ENCODE measurements at places on chromosomes 5 and 9.

DNA sequence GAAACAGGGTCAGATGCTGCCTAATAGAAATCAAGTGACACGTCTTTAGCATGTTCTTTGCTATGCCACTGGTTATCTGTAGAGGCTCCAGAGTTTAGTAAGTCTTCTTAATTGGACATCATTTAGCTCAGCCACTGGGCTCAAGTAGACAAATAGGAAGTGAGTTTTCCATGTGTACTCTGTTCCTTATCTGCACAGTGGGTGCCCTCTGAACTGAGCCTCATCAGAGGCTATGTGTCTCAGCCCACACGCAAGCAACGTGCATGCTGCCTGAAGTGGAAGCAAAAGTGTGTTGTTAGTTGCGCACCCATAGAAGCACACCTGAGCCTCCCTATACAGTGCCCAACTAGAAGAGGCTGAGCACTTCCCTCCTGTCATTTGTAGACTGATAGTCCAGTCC lies 134.7 kb downstream of the SEMA5A start:
- DNase-seq, result no peak

- no peak for DNase-seq
Measured at GRCh38 chr5:167716126-167716775, 575.2 kb upstream of the WWC1 start.

DNA sequence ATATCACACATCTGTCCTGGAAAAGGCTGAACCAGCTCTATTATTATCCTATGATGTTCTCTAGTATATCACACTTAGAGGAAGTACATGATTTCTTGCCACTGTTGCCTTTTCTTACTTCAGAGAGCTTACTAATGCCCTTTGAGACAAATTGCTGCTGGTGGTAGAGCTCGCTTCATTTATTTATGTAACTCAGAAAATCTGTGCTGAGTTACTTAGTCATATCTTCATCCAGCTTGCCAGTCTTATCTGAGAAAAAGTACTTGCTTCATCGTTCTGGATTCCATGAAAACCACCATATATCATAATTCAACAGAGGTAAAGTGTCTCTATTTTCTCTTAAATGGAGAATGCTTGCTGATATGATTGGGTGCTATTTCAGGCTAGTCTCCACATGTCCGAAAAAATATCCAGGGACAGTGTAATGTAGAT lies 26.6 kb downstream of the PTPDC1 start:
- no peak for DNase-seq

GRCh38 chr5:37889612-37890317 lies 49.9 kb upstream of the GDNF start:
- DNase-seq, result peak; percentile 37

GRCh38 chr5:107670932-107671741 lies at the start of gene EFNA5:
TSS of gene EFNA5 (minus strand) at chr5:107670937.
- DNase-seq, result no peak

GRCh38 chr5:11047030-11047429 lies 286.0 kb upstream of the DAP start:
- DNase-seq, result no peak

GRCh38 chr9:18238254-18238653 lies 235.7 kb upstream of the ADAMTSL1 start:
- no peak for DNase-seq

DNA sequence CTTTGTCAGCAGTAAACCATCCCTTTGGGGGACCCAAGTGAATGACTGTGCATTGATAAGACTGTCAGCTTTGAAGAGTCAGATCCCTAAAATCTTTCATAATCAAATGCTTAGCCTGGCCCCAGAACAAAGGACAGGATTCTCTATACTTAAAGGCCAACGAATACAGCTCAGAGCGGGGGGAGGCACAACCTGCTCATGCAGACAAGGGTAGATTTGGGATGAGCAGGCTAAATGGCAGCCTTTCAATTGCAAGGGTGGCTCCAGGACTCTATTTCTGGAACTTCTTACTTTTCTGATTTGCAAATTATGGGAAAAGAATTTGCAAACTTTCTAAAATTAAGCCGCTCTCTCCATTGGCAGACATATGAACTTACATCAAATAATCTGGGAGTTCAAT lies 66.4 kb downstream of the ELL2 start:
- DNase-seq, result no peak

DNA sequence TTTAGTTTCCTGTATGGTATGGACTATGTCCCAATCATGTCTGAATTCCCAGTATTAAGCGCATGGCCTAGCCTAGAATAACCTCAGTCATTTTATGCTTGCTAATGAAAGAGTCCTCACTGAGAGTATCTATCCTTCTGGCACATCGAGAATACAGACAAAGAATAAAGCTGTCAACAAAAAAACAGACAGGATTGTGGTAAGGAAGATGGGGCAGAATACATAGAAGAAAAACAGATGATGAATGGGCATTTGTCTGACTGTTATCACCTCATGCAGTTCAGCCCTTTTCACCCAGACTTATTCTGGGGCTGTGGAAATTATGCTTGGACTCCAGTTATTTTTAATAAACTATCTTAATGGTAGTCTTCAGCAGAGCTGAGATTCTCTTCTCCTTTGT lies 363.8 kb upstream of the TNC start:
- no peak for DNase-seq

DNA sequence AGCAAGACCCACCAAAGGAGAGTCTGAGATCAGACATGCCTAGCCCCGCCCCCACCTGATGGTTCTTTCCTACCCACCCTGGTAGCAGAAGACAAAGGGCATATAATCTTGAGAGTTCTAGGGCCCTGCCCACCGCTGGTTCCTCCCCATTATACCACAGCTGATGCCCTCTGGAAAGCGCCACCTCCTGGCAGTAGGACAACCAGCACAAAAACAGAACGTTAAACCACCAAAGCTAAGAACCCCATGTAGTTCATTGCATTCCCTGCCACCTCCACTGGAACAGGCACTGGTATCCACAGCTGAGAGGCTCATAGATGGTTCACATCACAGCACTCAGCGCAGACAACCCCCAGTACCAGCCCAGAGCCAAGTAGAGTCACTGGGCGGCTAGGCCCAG lies 81.2 kb upstream of the TRPC7 start:
- DNase-seq, result no peak

DNA sequence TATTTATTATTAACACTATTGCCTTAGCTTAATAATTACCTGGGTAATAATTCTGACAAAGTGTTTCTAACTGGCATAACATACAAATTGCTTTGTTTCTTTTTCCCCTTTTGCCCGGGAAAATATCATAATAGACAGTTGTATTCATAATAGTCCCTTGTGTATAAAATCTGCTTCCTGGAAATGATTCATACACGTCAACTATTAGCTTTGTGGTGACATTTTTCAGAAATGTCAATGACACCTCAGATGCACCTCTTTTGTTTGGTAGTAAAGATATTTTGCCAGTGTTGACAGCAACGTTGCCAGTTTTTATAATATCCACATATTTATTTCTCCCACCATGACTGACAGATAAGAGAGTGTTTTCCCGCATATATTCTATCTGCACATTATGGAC lies 73.0 kb downstream of the RASEF start:
- no peak for DNase-seq

DNA sequence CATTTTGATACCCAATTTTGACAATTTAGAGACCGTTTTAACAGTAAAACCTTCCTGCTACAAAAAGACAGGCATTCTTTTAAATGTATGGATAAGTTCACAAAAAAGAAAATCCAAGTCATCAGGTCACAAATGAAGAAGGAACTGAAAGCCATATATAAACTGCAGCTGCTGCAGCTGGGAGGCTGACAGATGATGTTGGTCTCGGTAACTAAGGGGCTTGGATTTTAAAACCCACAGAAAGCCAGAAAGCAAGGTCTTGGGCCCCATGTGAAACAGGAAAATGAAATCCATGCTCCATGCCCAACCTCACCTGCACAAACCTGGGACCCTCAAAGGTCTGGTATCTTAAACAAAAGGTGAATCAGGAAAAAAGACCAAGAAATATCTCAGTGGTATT lies 15.7 kb upstream of the C5orf34 start:
- DNase-seq, result no peak

DNA sequence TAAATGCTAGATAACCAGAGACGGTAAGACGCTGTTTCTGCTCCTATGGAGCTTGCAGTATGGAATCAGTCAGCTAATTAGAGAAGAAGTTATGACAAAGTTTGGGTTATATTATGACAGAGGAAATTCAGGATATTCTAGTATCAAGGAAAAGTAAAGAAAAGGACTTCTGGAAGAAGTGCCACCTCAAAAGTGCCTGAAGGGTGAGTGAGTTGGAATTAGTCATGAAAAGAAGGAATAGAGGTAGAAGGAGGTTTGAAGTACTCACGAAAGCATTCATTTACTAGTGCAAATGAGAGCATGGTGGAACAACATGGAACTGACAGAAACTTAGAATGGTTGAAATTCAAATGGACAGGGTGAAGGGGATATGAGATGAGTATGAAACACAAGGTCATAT lies 40.4 kb upstream of the MTAP start:
- no peak for DNase-seq

GRCh38 chr9:89379508-89380115 lies 61.3 kb downstream of the SECISBP2 start:
- DNase-seq, result peak; percentile 66

GRCh38 chr5:78972654-78973428 lies 12.3 kb downstream of the ARSB start:
- no peak for DNase-seq

DNA sequence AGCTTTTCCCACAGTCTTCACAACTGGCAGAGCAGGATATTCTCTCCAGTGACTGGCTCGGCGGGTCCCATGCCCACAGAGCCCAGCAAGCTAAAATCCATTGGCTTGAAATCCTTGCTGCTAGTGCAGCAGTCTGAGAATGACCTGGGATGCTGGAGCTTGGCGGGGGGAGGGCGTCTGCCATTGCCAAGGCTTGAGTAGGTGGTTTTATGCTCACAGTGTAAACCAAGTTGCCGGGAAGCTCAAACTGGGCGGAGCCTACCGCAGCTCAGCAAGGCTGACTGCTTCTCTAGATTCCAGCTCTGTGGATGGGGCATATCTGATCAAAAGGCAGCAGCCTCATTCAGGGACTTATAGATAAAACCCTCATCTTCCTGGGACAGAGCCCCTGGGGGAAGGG lies 194.1 kb downstream of the CCDC171 start:
- no peak for DNase-seq

DNA sequence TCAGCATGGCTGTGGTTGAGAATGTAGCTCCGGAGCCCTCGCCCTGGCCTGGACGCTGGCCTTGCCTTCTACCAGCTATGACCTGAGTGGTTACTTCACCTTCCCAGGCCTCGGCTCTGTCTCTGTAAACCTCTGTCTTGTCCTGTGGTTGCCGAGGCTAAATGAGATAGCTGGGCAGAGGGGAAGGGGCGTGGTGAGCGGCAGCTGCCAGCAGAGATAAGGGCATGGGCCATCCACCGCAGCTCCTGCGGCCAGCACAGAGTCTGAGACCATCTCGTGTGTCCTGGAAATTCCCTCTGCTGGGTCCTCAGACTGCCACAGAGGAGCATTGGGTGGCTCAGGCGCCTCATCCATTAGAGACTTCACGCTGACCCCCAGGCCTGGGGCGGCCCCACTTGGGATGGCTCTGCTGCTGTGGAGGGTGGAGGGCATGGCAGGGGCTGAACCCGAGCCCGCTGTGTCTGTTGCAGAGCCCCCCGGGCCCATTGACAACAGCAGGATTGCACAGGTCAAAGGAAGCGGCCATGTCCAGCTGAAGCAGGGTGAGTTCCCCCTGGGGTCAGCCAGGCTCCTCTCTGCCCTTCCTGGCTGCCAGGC lies 43.9 kb downstream of the USP20 start:
- DNase-seq, result no peak
